ENCODE measurements at places on chromosomes 2 and 18.

DNA sequence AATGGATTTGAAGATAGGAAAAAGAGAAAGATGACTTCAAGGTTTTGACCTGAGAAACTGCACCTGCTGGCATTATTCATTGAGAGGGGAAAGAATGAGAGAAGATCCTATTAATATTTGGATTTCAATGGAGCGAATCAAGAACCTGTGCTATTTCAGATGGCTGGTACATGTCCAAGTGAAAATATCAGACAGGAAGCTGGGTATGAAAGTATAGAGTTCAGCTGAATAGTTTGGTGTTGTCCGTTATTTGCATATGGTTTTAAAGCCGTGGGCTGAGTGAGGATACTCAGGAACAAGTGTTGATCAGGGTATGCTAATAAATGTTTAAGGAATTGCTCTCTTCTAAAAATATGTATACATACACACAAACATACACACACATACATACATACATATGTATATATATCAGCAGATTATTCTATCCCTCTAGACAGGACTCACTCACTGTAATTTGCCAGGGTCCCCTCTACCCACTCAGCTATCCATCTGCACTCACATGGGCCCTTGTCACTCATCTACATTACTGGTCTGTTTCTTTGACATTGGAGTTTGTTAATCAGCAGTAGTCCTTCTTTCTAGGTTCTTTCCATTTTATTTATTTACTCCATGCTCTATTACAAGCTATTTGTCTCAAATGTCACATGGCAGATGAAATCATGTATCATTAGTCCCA, 33.9 kb upstream of the IKZF2 start:
- DNase-seq: no peak

DNA sequence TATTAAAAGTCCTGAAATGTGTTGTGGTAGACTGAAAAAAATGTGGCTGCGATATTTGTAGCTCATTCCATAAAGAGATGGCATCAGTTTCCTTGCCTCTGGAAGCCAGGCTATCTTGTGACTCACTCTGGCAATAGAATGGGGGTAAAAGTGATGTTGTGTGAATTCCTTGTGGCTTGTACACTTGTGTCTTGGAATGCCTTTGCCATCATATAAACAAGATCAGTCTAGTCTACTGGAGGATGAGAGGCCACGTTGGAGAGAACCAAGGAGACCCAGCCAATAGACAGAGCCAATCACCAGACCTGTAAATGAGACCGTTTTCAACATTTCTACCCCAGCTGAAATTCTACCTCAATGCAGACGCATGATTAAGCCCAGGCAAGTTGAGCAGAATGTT, 254.1 kb downstream of the TRIB2 start:
- DNase-seq: no peak

DNA sequence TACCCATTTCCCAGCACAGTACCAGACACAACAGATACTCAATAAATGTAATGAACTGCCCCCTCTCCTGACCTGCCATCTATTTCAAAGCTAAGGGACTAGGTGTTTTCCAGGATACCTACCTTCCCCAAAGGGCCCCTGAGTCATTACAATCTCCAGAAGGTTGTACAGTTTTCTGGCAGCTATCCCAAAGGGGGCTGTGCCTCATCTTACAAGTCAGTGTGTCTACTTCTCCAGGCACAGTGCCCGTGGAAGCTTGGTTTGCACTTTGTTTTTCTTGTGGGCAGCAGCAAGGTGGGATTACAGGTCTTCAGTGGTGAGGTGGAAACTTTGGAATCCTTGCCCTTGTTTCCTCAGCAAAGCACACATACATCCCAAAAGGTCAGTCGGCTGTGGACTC, 62.8 kb upstream of the CYP26B1 start:
- DNase-seq: no peak

GRCh38 chr2:149143734-149144133, 105.2 kb downstream of the LYPD6B start:
- no peak for DNase-seq

DNA sequence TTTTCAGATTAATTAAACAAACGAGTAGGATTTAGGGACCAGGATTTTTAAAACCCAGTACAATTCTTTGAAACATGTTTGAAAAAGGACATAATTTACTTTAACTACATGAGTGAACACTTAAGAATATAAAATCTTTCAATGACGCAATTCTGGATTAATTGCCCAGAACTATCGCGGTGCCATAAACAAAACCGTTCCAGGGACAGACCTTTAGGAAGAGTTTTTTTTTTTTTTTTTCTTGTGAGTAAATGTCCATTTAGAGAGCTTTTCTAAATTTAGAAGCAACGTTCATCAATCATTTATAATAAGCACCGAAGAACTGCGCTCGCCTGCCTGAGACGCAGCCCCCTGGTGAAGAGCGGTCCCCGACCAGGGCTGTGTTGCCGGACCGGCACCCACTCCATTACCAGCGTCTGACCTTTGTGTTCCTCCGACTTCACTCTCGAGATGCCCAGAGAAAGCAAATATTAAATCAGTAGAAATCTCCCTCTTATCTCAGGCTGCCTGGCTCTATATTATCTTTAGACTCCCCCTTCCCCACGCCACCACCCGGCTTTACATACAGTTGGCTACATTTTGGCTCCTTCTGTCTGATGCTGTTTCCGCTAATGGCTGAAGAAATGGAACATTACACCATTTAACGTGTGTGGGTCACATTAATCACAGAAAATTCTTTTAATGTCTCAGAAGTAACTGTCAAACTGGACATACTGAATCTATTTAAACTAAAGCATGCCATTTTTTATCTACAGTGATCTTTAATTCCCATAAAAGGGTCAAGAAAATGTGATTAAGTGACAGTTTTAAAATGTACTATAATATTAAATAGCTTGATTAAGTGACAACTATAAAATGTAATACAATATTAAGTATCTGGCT, 364.0 kb upstream of the MEIS1 start:
- no peak for DNase-seq

- DNase-seq: no peak
Measured at GRCh38 chr2:4678927-4679326, 975.6 kb downstream of the DCDC2C start.

DNA sequence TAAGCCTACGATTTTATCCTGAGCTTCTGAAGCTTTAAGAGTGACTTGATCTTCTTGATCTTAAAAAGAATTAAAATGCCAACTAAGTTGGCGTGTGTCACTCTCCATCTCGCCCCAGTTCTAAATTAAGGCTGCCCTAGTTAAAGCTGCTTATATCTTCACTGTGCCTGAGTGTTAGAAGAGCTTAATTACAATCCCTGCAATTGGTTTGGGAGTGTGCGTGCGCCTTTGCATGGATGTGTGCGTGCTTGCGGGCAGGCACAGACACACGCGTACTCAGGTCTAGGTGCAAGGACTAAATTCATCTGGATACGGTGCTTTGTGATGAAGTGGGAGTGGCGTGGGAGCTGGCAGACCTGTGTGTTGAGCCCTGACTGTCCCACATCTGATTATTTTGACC, 201.5 kb downstream of the FAM210A start:
- no peak for DNase-seq

- no peak for DNase-seq
Measured at GRCh38 chr2:88856409-88857135, 165.1 kb downstream of the RPIA start.

DNA sequence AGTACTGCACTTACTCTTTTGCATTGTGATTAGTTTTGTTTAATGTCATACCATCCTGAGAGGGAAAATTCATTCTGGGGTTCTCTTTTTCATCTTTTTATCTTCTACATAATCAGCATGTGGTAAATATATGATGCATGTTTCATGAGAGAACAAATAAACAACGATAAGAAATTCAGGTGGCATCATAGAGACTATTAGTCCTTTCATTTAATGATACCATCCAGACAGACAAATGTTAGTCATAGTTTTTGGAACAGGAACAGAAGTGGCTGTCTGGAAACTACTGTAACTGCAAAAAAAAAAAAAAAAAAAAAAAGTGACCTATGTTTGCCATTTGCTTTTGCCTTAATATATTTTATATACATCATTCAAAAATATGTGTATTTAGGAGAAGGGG, 761.0 kb downstream of the EPHA4 start:
- DNase-seq: no peak

DNA sequence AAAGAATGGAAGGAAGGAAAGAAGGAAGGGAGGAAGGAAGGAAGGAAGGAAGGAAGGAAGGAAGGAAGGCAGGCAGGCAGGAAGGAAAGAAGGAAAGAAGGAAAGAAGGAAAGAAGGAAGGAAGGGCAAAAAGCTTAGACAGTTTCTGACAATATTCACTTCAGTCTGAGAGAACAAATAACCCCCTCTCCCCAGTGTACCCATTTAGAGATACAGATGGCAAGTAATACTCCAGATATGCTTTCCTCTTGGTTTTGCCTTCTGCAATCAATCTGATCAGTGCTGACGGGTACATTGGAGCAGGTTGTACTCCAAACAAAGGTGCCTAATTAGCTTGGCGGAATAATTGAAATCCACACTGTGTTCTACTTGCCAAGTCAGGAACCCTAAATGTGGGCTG, 534.6 kb upstream of the TMEFF2 start:
- DNase-seq: no peak

DNA sequence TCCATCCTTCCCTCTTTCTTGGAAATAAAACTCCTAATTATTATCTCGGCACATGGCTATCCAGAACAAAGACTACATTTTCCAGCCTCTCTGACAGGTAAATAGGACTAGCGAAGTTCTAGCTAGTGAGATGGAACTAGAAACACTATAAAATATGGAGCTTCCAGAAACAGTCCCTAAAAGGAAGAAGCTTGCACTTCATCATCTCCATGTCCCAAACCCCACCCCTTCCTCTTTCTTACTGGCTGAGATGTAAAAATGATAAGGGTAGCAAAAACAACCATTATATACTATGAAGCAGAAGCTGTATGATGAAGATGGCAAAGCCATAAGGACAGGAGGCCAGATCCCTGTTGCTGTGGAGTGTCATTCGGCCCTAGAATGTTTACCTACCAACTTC, 11.7 kb upstream of the ACTR2 start:
- DNase-seq: no peak

DNA sequence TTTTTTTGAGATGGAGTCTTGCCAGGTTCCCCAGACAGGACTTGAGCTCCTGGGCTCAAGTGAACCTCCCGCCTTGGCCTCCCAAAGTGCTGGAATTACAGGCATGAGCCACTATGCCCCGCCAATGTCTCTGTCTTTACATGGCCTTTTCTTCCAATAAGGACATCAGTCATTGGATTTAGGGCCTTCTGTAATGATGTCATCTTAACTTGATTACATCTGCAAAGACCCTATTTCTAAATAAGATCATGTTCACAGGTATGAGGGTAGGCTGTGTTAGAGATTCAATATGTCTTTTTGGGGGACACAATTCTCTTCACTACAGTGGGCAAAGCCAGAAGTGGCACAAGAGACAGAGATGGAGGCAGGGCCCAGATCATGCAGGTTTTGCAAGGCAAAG, 68.1 kb downstream of the PMAIP1 start:
- no peak for DNase-seq

GRCh38 chr18:35377875-35378573, 887 bp upstream of the ZNF396 start:
- DNase-seq: no peak

DNA sequence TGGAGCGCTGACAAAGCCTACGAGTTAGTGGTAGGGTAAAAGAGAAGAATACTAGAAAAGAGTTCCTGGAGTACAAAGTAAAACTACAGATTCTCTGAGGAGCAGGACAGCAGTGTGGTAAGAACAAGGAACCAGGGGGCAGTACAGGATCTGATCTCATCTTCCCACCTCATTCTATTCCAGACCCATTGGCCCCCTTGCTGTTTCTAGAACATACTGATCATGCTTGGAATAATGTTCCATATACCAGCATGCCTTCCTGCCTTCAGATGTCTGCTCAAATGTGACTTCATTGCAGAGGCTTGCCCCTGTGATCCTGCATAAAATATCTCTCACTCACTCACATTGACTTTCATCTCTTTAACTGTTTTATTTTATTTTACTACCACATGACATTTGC, 19.3 kb downstream of the MSGN1 start:
- no peak for DNase-seq

DNA sequence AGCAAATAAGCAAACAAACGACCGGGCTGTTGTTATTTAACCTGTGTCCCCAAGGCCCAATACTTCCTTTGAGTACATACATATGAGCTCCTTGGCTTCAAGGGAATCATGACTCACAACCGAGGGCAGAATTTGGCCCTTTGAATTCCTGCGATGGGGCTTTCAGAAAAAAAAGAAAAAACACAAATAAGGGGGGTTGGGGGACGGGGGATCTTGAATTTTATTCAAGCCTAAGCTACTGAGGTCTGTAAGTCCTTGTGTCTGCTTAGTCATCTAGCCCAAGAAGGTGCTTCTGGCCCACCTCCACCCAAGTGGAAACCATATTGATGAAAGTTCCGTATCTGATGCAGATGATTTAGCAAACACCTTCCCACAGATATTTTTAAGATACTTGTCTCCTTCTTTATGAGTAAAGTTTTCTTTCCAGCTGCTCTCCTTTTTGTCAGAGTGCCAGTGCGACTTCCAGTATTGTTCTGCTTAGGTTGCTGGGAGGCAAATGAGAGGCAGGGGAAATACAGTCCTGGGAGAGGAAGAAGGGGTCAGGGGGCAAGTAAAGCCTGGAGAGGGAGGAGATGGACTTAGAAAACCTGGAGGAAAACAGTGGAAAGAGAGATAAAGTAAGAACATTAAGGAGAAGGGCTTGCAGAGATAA, 169.6 kb downstream of the ZEB2 start:
- no peak for DNase-seq

DNA sequence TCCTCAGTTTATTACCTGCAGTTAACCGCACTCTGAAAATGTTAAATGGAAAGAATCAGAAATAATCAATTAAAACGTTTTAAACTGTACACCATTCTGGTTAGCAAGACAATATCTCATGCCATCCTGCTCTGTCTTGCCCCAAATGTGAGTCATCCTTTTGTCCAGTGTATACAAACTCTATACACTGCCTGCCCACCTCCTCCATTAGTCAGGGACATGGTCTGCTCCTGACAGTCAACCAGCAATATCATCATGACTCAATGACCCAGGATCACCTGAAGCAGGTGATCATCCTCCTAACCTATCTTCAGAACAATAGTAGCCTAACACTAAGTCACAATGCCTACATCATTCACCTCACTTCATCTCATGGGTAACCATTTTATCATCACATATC, 214.7 kb downstream of the KCNH7 start:
- DNase-seq: no peak

- no peak for DNase-seq
Measured at GRCh38 chr2:16507655-16508489, 157.8 kb downstream of the CYRIA start.

DNA sequence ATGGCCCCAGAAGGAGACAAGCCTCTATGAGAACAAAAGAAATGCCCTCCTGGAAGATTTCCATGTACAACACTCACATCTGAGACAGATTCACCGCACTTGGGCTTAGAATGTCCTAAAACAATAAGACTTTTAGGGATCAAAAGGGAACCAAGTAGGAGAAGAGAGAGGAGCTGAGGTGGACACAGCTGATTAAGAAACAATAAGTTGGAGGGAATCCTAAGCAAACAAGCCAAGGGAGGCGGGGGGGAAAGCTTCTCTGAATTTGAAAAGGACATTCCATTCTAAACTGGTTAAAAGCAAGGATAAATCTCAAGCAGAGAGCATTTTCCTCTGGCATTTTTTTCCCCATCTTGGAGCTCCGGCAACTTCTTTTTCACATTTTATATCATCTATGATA, 9.9 kb downstream of the ACVR1 start:
- DNase-seq: no peak
